Ovary (tissue), 10 donors: ENCODE measurements at places on chromosomes 2 and 18. TPM values are rescaled to one million over a fixed set of nuclear protein-coding genes. Genes with fewer than 3 reads are reported as not detected.

DNA sequence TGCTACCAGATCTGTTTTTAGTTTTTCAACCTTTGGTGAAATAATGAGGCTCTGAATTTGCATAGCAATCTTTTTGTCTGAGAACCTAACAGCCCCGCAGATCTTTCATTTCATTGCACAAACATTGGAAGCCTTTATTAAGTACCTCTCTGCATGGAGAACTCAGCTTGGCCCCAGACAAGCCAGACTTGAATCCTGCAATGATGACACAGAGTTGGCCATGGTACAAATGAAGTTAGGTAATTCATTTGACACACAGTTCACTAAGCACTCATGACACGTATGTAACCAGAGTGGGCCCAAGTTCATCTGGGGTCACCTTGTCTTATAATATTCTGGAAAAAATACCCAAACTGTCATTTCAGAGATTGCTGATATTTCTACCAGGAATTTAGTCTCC is 439.1 kb upstream of the ID2 start:
- no peak for DNase-seq

- DNase-seq, result no peak
Observed at GRCh38 chr2:191724015-191724414, 46.1 kb downstream of the NABP1 start.

DNA sequence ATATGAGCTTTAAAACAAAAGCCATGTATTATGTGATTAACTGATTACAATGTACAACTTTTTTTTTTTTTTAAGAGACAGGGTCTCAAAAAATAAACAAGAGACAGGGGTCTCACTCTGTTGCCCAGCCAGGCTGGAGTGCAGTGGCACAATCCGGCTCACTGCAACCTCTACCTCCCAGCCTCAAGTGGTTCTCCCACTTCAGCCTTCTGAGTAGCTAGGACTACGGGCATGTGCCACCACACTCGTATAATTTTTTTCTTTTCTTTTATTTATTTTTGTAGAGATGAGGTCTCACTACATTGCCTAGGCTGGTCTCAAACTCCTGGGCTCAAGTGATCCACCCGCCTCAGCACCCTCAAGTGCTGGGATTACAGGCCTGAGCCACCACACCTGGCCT is 103.1 kb downstream of the ATAD2B start:
- DNase-seq, result no peak

GRCh38 chr2:182191061-182191460 is 205.4 kb downstream of the PPP1R1C start:
- DNase-seq, result no peak

- no peak for DNase-seq
Observed at GRCh38 chr2:213818436-213818835, 534.2 kb downstream of the SPAG16 start.

GRCh38 chr2:96626553-96626942 is 11.6 kb downstream of the KANSL3 start:
- no peak for DNase-seq

DNA sequence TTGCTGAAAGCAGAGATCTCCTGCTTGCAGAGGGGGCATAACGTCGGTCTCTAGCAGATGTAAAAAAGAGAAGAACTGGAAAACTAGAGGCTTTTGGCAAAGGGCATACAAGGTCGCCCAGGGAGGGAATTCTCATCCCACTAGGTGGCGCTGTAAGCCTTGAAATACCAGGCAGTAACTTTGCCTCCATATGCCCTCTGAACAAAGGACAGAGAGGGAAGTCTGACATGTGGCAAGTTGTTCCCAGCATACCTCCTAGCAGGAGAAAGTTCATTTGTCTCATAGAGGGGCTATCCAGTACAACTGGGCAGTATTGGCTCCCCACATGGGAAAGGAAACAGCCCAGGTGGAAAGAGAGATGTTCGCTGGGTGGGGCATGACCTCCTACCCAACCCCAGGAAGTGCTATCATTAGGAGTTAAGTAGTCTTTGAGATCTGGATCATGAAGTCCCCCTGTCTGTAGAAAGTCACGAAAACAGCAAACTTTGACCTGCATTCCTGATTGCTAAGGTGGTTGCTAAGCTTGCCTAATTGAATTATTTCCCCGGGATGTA is 39.9 kb downstream of the STK17B start:
- no peak for DNase-seq

DNA sequence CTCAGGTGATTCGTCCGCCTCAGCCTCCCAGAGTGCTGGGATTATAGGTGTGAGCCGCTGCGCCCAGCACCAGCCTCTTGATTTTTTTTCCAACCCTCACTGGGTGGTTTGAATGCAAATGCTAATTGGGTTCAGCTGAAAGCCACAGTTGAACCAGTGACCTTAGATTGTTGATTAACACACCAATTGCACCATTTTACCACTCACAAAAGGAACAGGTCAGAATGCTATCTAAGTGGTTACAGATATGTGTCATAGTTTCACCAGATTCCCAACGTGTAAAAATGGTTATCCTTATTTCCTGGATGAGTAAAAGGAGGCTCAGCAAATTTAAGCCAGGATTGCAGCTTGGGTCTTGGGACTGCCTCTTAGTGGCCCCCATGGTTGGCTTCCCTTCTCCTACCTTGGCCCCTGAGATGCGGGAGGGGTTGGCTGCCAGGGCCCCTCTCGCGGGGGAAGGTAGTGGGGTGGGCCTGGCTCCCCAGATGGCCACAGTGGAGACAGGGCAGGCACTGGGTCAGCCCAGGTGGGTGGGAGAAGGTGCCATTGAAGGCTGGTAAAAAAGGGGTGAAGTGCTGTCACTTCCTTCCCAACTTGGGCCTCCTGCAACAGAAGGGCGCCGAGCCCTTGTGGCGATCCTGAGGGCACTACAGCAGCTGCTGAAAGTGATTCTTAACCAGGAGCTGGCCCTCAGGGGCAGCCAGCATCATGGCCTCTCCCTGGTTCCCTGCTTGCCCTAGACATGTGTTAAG is 164.9 kb upstream of the HAAO start:
- DNase-seq, result no peak

GRCh38 chr18:55106906-55107305 is 147.6 kb upstream of the CCDC68 start:
- DNase-seq, result no peak

GALR1 gene
- polyA plus RNA-seq, result not detected

CCBE1 gene
- 44.9 TPM for polyA plus RNA-seq

DNAH6 gene
- polyA plus RNA-seq, result 0.80 TPM

STAT1 gene
- polyA plus RNA-seq, result 30.5 TPM
